Suprapubic skin (tissue), 4 donors: ENCODE measurements at places on chromosomes 12 and 14.

DNA sequence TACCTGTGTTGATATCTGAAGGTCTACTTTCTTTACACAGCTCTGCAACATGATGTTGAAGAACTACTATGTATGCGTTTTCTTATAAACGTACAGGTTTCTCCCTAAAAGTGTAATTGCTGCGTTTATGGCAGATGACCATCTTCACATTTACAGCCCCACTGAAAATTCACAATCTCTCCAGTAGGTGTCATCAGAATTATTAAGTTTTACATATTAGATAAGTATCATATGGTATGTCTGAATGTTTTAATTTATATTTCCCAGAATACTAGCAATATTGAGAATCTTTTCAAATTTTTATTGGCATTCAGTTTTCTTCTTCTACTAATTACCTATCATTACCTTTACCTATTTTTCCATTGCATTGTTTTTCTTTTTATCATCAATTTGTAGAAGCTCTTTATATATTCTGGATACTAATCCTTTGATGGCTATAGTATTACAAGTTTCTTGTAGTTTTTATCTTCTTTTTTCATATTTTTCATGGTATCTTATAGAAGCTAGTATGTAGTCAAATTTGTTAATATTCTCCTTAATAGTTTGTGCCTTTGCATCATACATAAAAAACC, 123.5 kb downstream of the CAPZA3 start:
- DNase-seq, result no peak

DNA sequence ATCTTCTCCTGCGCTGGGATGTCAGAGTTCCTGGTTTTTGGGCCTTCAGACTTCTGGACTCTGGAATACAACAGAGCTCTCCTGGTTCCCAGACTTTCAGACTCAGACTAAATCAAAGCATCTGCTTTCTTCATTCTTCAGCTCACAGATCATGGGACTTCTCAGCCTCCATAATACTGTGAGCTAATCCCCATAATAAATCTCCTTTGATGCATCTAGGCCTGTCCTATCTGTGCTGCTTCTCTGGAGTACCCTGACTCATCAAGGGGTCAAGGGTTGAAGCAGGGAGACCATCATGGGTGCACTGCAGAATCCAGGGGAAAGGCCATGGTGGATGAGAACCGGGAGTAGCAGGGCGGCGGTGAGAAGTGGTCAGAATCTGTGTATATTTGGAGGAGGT, 1094.1 kb upstream of the TMEM132C start:
- DNase-seq, result no peak

DNA sequence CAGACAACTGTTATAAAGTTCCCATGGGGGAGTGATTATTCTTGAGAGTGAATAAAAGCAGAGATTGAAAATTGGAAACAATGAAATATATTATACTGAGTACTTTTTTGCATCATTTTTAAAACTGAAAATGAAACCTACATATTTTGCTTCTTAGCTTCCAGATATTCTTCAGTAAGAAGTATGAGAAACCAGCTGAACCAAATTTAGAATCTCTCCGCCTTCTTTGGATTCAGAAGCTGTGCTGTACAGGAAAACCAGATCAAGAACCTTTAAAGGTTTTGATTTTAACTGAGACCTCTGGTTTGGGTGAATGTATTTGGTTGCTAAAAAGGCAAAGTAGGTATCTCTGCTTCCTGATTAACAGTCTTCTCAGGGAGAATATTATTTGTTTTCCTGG, 109.4 kb downstream of the AKAP6 start:
- no peak for DNase-seq

GRCh38 chr12:28583701-28584261, 393.5 kb downstream of the CCDC91 start:
- DNase-seq, result no peak

DNA sequence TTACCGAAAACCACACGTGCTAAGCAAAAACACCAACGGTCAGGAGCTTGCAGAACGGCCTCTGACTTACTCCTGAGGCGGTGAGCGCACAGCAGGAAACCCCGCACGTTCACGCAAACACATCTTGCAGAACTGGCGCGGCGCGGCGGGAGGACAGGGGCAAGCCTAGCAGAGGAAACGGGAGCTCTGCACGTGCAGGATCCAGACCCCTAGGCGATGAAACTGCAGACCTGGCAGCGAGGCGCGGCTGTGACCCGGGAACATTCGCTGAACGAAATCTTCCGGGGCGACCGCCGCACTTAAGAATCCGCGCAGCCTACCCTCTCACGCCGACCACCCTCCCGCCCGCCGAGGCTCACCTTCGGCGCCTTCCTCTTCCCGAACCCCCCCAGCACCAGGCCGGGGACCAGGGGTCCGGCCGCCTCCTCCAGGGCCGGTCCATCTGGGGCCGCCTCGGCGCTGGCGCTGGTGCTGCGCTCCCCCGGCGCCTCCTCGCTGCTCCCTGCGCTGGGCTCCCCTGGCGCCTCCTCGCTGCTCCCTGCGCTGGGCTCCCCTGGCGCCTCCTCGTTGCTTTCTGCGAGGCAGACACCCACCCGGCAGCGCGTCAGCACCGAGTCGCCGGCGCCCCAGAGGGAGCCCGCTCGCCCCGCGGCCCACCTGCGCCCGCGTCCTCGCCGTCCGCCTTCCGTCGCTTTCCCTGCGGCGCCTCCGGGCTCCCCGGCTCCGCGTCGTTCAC, 615 bp downstream of the DDX51 start:
- DNase-seq, result no peak
